Activated CD4-positive, alpha-beta T cell treated with anti-CD3 and anti-CD28 coated beads, Interleukin-2, amount 50 U/mL, for 24 hours (primary cell): ENCODE measurements at places on chromosomes 11 and 22.
A peak's percentile ranks its signal among the peaks of the same experiment; 100 is the strongest.

DNA sequence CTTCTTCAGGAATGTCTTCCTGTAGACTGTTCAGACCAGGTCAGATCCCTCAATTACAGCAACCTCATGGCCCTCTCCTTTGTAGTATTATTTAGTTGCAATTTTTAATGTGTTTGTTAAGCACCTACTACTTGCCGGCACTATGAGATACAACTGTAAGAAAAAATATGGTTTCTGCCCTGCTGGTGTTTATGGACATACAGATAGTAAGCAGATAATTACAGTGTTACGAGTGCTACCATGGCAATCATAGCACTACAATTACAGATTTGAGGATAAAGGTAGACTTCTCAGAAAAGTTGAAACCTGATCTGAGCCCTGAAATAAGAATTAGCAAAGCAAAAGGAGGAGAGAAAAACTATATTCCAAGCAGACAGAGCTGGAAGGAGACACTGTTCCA is 2.8 kb downstream of the LRRC51 start:
- no peak for DNase-seq

- DNase-seq: no peak
Observed at GRCh38 chr11:57339328-57339727, 1.2 kb downstream of the P2RX3 start.

DNA sequence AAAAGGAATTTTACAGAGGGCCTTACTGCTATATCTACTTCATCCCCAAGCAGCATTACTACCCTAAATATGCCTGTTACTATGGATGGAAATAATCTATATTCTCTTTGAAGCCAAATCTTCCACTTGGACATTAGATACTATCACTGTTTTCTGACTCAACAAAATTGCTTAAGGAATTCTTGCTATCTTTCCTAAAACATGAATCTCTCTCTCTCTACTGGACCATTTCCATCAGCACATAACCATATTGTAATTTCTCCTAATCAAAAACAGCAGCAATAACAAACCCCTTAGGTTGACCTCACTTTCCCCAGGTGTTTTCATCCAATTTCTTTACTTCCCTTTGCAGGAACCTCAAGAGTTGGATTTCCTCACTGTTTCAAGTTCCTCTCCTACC is 67.9 kb upstream of the BLID start:
- DNase-seq: no peak

GRCh38 chr11:86782742-86783141 is 17.6 kb upstream of the PRSS23 start:
- no peak for DNase-seq

DNA sequence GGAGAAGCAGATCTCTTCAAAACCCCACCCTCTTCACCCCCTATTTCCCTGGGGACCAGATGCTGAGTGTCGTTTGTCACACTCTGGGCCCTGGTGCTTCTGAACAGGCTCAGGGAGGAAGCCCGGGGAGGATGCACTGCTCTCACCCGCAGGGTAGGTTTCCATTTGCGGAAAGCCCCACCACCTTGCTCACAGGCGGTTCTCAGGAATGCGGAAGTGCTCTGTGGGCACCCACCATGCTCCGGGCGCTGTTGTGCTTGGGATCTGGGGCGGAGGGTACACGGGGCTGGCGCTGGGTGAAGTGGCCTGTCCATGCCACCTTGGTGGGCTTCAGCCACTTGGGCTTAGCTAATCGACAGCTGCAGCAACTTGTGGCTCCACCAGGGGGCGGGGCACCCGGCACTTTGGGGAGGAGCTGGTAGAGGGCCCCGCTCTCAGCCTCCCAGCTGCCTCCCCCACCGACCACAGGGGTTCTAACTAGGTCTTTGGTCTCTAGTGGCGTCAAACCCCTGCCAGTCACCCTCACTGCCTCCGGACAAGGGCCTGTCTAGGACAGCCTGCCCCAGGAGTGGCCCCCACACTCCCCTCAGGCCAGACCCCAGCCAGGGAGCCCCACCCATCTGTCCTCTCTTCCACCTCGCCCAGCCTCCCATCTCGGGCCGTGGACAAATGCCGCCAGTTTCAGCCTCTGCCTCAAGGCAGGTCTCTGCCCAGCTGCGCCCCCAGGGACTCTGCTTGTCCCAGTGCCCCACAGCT is 7.4 kb downstream of the NDUFV1 start:
- DNase-seq: peak; percentile 79

- DNase-seq: peak; percentile 82
Observed at GRCh38 chr11:61021661-61022212, 50.3 kb downstream of the CD6 start.

- DNase-seq: no peak
Observed at GRCh38 chr11:828506-829175, 922 bp downstream of the CRACR2B start.

DNA sequence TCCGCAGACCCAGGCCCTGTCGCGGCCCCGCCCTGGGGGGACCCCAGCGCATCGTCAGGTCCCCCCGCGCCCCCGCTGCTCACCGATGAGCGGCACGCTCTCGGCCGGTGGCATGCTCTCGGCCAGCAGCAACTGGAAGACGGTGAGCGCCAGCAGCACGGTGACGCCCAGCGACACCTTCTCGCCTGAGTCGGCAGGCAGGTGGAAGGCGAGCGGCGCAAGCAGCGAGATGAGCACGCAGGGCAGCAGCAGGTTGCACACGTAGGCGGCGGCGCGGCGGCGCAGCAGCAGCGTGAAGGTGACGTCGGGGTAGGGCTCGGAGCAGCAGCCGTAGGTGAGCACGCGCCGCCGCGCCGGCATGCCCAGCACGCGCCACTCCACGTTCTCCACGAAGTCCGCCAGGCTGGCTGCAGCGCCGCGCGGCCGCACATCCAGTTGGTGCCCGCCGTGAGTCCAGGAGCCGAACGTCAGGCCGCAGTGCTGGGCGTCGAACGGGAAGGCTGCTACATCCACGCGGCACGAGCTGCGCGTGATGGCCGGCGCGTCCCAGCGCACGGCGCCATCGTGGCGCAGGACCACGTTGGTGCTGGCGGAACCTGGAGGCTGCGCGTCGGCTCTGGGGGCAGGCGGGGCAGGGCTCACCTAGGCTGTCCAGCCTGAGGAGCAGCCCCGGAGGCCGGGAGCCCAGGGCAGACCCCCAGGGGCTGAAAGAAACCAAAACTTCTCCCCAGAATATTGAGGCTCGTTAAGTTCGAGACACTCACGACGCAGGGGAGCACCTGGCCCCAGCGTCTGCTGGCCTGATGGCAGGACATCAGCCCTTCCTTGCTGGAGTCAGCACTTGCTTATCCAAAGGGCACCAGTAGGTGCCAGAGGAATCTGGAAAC is 3.8 kb downstream of the CHRNA10 start:
- no peak for DNase-seq

- no peak for DNase-seq
Observed at GRCh38 chr11:66789097-66789890, 53.9 kb upstream of the RCE1 start.

GRCh38 chr11:115161876-115162275 is 342.3 kb downstream of the CADM1 start:
- DNase-seq: no peak

DNA sequence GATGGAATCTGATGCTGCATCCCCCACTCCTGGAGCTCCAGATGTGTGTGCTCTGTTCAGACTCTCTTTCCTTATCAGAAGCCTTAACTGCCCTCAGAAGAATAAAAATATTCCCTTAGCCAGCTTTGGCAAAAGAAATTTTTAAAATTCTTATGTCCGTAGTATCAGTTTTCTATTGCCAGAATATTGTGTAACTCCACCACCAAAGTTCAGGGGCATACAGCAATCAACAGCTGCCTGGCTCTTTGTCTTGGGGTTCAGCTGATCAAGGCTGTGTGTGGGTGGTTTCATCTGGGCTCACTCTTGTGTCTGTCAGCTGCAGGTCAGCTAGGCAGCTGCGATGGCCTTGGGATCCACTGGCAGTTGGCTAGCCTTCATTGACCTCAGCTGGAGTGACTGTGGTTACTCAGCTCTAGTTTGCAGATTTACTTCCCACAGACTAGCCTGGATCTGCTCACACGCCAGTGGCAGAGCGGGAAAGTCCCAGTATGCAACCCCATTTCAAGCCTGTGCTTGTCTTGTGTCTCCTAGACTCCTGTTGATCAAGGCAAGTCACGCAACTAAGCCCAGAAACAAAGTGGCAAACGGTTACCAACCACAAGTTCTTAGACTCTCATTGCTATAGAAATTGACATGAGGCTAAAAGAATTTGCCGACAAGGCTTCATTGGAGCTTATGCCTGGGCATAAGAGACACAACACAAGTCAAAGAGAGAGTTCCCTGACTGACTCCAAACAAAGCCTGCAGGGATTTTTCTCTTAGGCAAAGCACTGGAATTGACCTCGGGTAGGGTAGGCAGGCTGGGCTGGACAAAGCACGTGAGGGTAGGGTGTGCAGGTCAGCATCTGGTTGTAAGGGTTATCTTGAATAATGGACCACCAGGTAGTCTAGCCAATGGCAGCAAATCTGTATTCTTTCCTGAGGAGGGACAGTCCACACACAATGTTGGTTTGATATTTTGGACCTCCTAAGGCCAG is 7.5 kb downstream of the TMEM138 start:
- DNase-seq: no peak

DNA sequence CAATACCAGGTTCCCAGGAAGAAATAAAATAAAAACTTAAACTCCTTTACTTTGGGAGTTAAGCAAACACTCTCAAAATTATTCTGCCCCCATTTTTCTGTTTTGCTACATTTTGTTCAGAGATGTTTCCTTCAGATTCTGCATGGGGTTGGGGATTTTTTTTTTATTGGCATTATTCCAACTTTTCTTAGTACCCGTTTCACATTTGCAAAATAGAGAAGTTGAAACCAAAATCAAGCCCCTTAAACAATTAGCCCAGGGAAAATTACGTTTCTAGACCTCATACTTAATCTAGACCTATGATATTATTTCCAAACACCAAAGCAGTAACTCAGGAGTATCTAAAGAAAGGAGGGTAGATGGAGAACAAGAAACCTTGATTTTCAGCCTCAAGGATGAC is 20.6 kb upstream of the MS4A7 start:
- DNase-seq: no peak

DNA sequence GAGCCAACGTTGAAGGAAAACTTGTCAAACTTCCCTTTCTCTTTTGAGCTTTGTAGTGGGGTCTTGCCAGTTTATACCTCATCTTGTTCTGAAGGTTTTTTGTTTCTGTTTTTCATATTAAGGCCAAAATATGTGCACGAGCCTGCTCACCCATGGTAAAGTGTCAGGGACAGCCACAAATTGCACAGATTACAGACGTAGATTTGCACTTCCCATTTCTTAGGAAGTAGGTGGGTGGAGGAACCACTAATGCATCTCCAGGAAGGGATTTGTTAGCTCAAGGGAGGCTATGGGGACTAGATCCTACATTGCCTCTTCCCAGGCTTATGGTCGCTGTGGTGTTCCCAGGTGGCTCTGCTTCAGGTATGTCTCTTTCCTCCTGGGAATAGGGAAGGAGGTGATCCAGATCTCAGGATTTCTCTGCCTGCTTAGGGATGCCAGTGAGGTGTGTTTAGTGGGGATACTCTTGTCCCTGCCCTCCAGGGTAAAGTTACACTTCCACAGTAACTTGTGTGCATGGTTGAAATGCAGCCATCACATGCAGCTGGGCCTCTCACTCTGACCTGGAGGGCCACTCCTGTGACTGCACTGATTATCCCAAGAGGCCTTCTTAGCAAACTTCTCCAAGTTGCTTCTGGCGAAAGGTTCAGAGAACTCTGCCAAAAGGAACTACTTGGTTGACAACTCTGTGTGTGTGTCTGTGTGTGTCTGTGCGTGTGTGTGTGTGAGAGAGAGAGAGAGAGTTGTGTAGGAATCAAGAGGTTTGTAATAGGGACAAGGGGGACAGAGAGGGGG is 9.8 kb downstream of the PPFIBP2 start:
- DNase-seq: no peak

GRCh38 chr22:24393012-24393559 is 34.3 kb upstream of the ADORA2A start:
- no peak for DNase-seq

- no peak for DNase-seq
Observed at GRCh38 chr11:133384731-133385130, 147.6 kb downstream of the OPCML start.

- DNase-seq: no peak
Observed at GRCh38 chr11:110059706-110060463, 33.3 kb upstream of the ZC3H12C start.

DNA sequence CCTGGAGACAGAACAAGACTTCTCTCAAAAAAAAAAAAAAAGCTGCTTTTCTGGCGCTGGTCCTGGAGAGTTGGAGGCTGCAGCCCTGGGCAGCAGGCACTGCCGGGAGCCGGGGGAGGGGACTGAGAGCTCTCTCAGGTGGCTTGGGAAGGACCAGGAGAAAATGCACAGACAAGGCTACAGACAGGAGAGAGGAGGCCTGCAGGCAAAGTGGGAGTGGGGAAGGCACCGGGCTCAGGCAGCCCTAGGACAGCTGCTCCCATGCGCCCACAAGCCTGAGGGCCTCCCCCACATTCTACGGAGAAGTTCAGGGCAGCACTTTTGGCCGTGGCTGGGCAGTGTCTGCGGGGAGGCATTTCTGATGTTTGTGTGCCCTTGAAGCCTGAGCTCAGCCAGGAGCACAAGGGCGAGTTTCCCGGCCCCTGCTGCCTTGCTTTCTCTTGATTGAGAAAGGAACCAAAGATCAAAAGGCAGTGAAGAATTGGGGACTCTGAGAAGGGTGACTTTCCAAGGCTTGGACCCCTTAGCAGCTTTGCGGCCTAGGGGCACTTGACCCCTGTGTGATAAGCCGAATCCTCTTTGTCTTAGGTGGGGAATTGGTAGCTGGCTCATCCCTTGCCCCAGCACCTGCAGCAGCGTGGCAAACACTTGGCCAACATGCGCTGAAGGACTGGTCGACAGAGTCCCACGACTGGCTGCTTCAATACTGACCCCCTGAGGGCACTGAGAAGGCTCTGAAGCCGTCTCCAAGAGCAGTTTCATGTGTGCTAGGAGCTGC is 35.3 kb downstream of the PPM1F start:
- DNase-seq: no peak

DNA sequence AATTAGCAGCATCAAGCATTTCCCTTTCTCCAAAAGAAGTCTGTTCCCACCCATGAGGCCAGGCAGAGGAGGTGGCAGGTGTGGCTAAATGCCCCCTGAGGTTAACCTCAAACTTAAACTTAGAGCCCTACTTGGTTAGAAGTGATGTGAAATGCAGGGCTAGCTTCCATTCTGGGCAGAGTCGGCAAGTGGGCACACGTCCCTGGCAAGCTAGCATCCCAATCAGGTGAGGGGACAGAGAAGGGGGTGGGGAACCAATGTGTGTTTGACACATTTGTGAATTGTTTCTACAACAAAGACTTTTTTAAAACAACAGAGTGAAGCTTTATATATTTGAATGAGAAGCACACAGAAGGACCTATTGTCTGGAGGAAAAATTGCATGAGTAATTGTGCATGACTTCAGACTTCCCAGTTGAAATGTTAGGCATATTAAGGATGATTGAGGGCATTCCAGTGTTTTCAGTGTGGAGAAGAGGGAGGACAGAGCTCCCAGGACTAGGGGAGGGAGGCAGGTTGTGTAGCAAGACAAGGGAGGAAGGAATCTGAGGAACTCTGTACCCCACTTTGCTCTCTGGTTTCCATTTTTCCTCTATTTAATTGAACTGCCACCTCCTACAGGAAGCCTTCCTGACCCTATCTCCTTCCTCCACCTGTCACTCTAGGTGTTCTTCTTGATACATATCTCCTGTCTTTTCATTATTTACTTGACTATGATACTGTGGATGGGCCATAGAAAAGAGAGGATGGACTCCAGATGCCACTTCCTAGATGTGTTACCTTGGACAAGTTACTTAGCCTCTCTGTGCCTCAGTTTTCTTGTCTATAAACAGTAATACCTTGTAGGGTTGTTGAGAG is 83.3 kb upstream of the PICALM start:
- DNase-seq: no peak
